ENCODE measurements at places on chromosomes 7 and 10.

GRCh38 chr7:149869291-149869650, 4.5 kb upstream of the ATP6V0E2 start:
- DNase-seq = no peak

DNA sequence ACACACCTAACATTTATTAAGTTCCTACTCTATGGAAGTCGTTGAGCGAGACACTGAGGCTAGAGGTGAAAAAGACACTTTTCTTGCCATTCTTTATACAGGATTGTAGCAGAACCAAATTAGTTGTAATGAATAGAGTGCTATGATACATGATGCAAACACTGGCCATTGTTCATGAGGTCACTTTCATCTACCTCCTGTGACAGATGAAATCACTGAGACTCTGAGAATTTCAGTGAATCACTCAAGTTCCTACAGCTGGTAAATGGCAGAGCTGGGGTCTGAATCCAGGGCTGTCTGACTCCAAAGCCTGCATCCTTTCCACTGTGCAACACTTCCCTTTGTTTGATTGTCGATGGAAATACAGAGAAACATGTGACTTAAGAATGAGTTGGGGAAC, 657.6 kb downstream of the LRMDA start:
- no peak for DNase-seq

DNA sequence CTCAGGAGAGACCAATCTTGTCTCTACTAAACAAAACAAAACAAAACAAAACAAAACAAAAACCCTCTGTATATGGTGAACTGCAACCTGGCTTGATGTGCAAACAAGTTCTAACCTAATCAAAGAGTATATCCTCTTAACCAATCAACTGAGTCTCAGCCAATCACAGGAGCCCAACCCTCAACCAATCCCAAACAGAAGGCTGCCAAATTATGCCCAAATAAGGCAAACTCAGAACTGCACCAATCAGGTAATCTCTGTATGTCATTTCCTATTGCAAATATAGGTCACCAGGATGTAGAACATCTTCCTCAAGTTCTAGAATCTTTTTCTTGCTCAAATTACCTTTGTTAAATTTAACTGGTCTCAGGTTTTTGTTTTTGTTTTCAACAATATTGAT, 5.2 kb downstream of the FAM133B start:
- DNase-seq = no peak

DNA sequence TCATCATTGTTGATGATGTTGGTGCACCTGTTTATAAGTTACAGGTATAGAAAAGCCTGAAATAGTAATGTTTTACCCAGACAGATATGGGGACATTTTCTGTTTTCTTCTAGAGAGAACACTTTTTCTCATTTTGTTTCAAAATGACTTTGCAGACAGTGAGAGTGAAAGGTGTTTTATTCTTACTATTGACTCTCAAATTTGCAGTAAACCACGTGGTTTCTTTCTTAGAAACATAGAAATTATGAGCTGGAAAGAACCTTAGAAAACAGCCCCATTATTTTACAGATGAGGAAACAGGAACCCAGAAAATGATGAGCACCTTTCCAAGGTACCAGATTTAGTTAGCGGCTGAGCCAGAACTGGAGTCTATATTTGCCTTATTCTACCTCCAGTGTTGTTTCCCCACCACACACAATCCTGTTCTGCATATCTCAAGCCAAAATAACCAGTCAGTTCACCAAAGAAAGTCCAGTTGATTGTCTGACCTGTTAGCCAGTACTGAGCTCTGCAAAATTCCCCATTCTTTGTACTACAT, 138.9 kb upstream of the AHR start:
- DNase-seq = no peak

All from hypothalamus (tissue), 51 donors.